Activated CD4-positive, CD25-positive, alpha-beta regulatory T cell treated with anti-CD3 and anti-CD28 coated beads, Interleukin-2, amount 50 U/mL, for 72 hours (primary cell): ENCODE measurements at places on chromosomes 3 and 15.

DNA sequence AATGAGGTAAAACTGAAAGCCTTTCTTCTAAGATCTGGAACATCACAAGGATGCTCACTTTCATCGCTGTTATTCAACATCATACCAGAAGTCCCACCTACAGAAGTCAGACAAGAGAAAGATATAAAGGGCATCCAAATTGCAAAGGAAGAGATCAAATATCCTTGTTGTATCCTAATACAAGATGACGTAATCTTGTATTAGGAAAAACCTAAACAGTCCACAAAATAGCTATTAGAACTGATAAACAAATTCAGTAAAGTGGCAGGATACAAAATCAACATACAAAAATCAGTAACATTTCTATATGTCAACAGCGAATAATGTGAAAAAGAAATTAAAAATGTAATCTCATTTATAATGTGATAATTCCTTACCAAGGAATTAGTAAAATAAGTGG lies 195.1 kb upstream of the CBLB start:
- no peak for DNase-seq

- DNase-seq: no peak
Observed at GRCh38 chr3:155079746-155080487, at the start of gene MME. Gene MME (plus strand): TSS chr3:155080319. CDS start chr3:155084168, 3,849 bp downstream.

DNA sequence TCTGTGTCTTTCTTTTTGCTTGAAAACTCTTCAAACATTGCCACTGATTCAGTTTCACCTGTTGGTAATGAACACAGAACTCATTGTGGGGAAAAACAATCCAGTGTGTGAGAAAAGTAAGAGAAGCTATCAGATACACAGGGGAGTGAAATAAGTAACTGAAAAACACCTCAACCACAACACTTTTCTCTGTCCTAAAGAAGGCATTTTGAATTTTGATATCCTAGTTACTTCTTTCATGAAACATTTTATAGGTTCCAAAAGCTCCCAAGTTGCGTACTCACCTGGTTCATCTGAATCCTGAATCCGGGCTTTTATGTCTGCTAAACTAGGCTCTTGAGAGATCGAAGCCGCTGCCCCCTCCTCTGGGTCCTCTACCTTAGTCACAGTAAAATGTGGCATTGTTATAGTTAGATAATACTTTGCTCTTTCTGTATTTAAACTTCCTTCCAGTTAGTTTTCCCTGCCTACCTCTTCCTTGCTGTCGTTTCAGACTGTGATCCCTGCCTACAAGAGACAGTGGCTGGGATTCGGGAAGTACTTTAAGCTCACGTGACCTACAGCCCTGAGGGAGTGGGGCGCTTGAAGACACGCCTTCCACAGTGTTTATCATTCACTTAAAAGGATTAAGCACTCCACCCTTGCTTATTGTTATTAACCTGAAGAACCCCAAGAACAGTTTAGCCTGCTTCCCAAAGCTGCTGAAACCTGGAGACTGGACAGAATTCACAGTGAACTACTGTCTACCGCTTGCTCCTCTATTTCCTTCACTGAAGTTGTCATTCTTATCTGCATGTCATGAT lies 19.1 kb downstream of the SLC12A6 start:
- no peak for DNase-seq

- DNase-seq: no peak
Observed at GRCh38 chr15:42402455-42403205, 43.3 kb downstream of the CAPN3 start.

- DNase-seq: no peak
Observed at GRCh38 chr3:171776411-171776810, 33.9 kb downstream of the PLD1 start.

- DNase-seq: no peak
Observed at GRCh38 chr3:38610934-38611333, 38.6 kb downstream of the SCN5A start.

DNA sequence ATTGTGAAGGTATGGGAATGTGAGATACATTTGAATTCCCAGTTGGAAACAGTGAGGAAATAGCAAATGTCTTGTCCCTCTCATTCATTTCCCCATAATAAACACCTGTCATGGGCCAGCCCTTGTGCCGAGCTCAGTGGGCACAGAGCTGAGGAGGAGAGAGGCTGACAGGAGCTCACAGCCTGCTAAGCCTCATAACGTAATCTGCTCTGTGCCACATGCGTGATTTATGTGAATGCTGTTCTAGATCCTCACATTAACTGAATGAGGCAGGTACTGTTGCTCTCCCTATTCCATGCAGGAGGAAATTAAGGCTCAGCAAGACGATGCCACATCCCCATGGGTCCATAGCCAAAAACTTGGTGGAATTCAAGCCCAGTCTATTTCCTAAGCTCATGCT lies 35.2 kb upstream of the RHO start:
- DNase-seq: no peak

DNA sequence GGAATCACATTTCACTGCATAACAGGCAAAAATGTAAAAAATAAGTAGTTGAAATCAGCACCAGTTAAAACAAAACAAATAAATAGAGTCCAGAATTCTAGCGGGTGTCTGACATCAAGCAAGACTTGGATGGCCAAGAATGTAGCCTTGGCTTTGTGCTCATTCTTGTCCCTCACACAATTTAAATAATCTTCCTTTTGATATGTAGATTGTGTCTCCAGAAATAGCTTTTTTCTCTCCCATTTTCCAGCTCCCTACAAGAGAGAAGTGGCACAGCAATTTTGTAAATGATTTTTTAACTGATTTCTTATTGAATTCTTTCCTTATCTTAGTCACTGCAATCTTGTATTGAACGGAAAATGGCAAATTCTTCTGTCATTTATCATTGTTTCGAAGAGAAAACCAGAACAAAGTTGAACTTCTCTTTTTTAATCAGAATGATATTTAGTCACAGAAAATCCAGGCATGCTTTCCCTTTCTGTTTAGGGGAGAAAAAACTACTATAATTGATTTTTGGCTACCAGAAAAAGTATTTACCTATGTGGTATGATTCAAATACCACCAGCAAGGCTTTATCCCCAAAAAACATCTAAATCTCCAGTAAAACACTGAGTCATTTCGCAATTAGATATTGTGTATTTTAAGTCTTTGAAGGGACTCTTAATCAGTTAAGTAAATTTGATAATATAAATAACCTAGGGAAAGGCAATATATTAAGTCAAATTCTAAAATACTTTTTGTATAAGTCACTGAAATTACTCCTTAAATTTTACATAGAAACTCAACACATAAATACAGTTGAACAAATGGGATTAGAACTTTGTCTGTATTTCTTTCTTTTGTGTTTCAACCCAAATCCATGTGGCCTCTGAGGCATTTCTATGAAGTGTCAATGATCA lies 481.7 kb downstream of the GBE1 start:
- no peak for DNase-seq

GRCh38 chr3:152071924-152072323 lies 196.8 kb upstream of the MBNL1 start:
- no peak for DNase-seq

GRCh38 chr15:57193161-57193560 lies 183.1 kb upstream of the CGNL1 start:
- no peak for DNase-seq

- DNase-seq: no peak
Observed at GRCh38 chr15:51160484-51160883, 65.8 kb upstream of the TNFAIP8L3 start.

GRCh38 chr3:8658306-8659212 lies 14.0 kb upstream of the SSUH2 start:
- DNase-seq: no peak

GRCh38 chr3:51819709-51820406 lies 40.8 kb upstream of the IQCF6 start:
- no peak for DNase-seq
